ENCODE measurements at places on chromosomes 2 and 18. TPM values are rescaled to one million over a fixed set of nuclear protein-coding genes. Genes with fewer than 3 reads are reported as not detected.

- DNase-seq, result no peak
- no peaks in the 10 kb centered on the region for H3K27me3 ChIP-seq
- H3K4me1 ChIP-seq, result 0 out of 2 replicates have a peak, but pooled peaks cover 4% of the 10 kb centered on the region
- H3K27ac ChIP-seq, result no peak overlapping the region
- no peaks in the 10 kb centered on the region for H3K36me3 ChIP-seq
- no peak overlapping the region for H3K4me3 ChIP-seq
These were observed 59.8 kb upstream of the SLC8A1 start for GRCh38 chr2:40511661-40512213.

Gene ABCG5
- total RNA-seq, result not detected

GRCh38 chr2:201907563-201907881, 101.2 kb downstream of the CDK15 start:
- DNase-seq, result no peak
- no peaks in the 10 kb centered on the region for H3K36me3 ChIP-seq
- H3K4me3 ChIP-seq, result no peak overlapping the region

- no peaks in the 10 kb centered on the region for H3K4me1 ChIP-seq
- no peaks in the 10 kb centered on the region for H3K27me3 ChIP-seq
- no peak for DNase-seq
- no peak overlapping the region for H3K4me3 ChIP-seq
- H3K27ac ChIP-seq, result no peak overlapping the region
These were observed 404.7 kb upstream of the FAM98A start for GRCh38 chr2:34003795-34004194.

GRCh38 chr2:174544156-174544555, 53.4 kb downstream of the WIPF1 start:
- H3K27ac ChIP-seq, result no peak overlapping the region
- H3K4me1 ChIP-seq, result 0 out of 2 replicates have a peak, but pooled peaks cover 4% of the 10 kb centered on the region
- DNase-seq, result no peak
- H3K27me3 ChIP-seq, result 0 out of 2 replicates have a peak, but pooled peaks cover 5% of the 10 kb centered on the region
- no peaks in the 10 kb centered on the region for H3K36me3 ChIP-seq
- H3K4me3 ChIP-seq, result no peak overlapping the region

GRCh38 chr2:241018051-241018891, 19.9 kb downstream of the SNED1 start:
- no peak overlapping the region for H3K4me3 ChIP-seq
- H3K27ac ChIP-seq, result no peak overlapping the region
- no peaks in the 10 kb centered on the region for H3K4me1 ChIP-seq
- no peak for DNase-seq
- H3K36me3 ChIP-seq, result no peaks in the 10 kb centered on the region

- no peak for DNase-seq
- no peaks in the 10 kb centered on the region for H3K27me3 ChIP-seq
- no peaks in the 10 kb centered on the region for H3K36me3 ChIP-seq
- H3K4me3 ChIP-seq, result no peak overlapping the region
These were observed 74.2 kb upstream of the MBOAT2 start for GRCh38 chr2:9077691-9078090.

Gene IL37
- 1.7 TPM for total RNA-seq
